ENCODE measurements at places on chromosomes 16 and 17. TPM values are rescaled to one million over a fixed set of nuclear protein-coding genes. Genes with fewer than 3 reads are reported as not detected.

Gene FBXW10
- 1.8 TPM for total RNA-seq

Gene BAIAP3
- 1.8 TPM for total RNA-seq

Gene SPECC1
- total RNA-seq, result 44.6 TPM

Gene CACNG1
- 0.37 TPM for total RNA-seq

Gene KRTAP1-1
- not detected for total RNA-seq

Gene CCL8
- total RNA-seq, result not detected

Gene GPT2
- total RNA-seq, result 7.2 TPM

Gene DRC7
- not detected for total RNA-seq

Gene KRTAP9-2
- total RNA-seq, result not detected

Gene EFCAB13
- 1.8 TPM for total RNA-seq

Gene RTN4RL1
- total RNA-seq, result 7.3 TPM

Gene SOX9
- 8.3 TPM for total RNA-seq

Gene CYB5D1
- total RNA-seq, result 19.4 TPM

Gene HLF
- 0.22 TPM for total RNA-seq

Gene MYH8
- not detected for total RNA-seq

Gene HOXB4
- total RNA-seq, result 0.16 TPM

Gene NLRC3
- not detected for total RNA-seq

Gene ASPA
- total RNA-seq, result not detected

Gene C16orf54
- not detected for total RNA-seq

Gene WNT3
- total RNA-seq, result 4.3 TPM

Gene SLC46A1
- total RNA-seq, result 16.7 TPM

Gene SLC38A8
- total RNA-seq, result not detected

Gene RNF157
- total RNA-seq, result 9.4 TPM

Gene BAHCC1
- 12.9 TPM for total RNA-seq

Gene CSH2
- not detected for total RNA-seq

Gene CA7
- total RNA-seq, result not detected

Gene VMO1
- total RNA-seq, result 1.7 TPM

Gene LITAF
- 197 TPM for total RNA-seq

Gene ABCA6
- not detected for total RNA-seq

Gene FA2H
- total RNA-seq, result 27.5 TPM

Gene NPB
- total RNA-seq, result 0.65 TPM

Gene CSH1
- total RNA-seq, result not detected

Gene ITGAL
- total RNA-seq, result 0.20 TPM

Gene B4GALNT2
- total RNA-seq, result 0.45 TPM

Gene MED9
- total RNA-seq, result 14.4 TPM
